GM12865 (cell line): ENCODE measurements at places on chromosomes 7 and 10.

GRCh38 chr10:88297103-88297502 is 286.0 kb downstream of the RNLS start:
- DNase-seq = no peak

GRCh38 chr7:111763221-111763801 is 201.0 kb upstream of the IMMP2L start:
- peak; percentile 27 for DNase-seq

GRCh38 chr10:45000752-45001380 is at the start of gene ZNF22:
Gene ZNF22 (plus strand): TSS chr10:45000923. CDS start chr10:45003369, 2,446 bp downstream.
- peak; percentile 85 for DNase-seq

GRCh38 chr7:1675673-1676549 is 5.8 kb downstream of the ELFN1 start:
- DNase-seq = no peak

DNA sequence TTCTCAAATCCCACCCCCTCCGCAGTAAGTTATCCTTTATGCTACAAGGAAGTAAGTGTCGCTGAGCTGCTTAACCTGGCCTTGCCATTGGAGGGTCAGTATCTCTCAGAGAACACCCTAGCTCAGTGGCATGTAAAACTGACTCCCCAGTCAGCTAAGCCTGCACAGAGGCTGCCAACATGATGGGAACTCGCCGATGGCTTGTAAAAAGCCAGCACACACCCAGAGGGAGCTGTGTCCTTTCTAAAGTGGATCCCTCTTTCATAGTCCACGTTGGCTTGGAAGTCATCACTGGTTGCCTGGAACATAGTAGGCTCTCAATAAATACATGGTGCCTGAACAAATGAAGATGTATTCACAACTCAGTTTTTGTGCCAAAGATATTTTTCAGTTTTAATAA is 249.1 kb upstream of the YAE1 start:
- DNase-seq = no peak

GRCh38 chr10:35268791-35269257 is 67.5 kb upstream of the CCNY start:
- DNase-seq = no peak

- no peak for DNase-seq
Measured at GRCh38 chr10:131427281-131427680, 115.8 kb upstream of the TCERG1L start.

DNA sequence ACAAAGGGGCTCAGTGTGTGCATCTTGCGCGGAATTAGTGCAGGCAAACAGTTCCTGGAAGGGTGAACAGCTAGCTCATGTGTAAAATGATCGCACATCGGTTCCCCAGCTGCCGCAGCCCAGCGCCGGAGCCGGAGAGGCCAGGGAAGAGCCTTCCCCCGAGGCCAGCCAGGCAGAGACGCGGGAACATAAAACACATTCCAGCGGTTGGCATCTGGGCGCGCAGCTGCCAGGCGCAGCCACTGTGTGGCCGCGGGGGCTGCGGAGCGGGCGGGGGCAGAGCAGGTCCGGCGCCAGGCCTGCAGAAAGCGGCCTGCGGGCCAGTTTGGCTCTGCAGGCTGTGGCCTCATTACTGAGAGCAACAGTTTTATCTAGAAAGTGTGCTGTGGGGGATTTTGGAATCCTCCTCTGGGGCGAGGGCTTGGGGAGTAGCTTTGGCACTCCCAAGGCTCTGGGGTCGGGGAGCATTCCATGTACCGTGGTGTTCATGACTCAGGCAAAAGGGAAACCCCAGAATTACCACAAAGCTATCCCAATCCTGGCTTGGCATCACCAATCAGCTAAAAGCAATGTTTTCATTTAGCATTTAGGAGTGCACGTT is 74.3 kb downstream of the SAMD9 start:
- DNase-seq = no peak

DNA sequence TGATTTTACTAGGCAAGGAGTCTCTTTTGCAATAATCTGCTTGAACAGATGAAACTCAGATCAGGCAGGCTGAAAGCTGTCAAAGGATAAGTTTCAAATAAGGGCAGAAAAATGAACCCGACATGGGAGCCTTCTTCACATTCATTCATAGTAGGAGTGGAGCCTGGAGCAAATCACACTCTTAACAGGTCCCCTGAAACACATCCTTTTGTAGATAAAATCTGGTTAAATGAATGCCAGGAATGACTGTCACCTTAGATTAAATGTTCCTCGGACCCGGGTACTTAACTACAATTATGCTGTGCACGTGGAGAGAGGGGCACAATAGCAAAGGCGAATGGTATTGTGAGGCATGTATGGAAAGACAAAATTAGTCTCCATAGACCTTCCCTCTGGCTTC is 344.7 kb upstream of the LRGUK start:
- DNase-seq = no peak

GRCh38 chr7:137169282-137169698 is 174.2 kb downstream of the PTN start:
- DNase-seq = peak; percentile 33

DNA sequence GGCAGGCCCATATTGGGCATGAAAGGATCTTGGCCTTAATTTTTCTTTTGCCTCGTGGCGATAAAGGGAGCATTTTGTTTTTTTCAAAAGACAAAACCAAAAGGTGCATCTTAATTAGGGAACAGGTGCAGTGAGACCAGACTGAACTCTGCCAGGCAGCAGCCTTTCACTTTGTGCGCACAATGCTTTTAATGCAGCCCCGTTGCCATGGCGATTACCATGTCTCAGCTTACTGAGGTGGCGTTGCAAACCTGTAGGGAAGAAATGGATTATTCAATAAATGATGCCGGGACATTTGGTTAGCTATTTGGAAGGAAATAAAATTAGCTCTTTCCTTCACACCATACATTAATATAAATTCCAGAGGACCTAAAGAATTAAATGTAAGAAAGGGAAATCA is 61.9 kb downstream of the MYL10 start:
- no peak for DNase-seq

GRCh38 chr7:26052706-26053105 is 99.3 kb upstream of the NFE2L3 start:
- no peak for DNase-seq

DNA sequence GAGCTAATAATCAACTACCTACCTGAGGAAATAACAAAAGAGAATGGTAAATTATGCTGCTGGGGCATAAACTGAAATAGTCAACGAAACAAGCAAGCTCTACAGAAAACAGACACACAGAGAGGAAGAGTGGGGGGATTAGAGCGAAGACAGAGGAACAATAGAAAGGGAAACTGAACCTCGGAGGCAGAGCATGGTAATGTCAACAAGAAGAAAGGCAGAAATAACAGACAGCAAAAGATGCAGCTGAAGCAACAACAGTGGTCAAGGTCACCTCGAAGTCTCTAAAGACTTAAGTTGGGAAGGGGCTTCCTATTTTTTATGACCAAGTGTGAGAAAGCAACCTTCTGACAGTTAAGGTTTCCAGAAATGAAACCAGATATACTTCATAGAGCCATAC is 177.0 kb downstream of the ZNF438 start:
- no peak for DNase-seq

GRCh38 chr7:3911685-3912084 is 610.6 kb downstream of the SDK1 start:
- DNase-seq = no peak

GRCh38 chr7:74175340-74175739 is 1.2 kb downstream of the EIF4H start:
- DNase-seq = no peak

DNA sequence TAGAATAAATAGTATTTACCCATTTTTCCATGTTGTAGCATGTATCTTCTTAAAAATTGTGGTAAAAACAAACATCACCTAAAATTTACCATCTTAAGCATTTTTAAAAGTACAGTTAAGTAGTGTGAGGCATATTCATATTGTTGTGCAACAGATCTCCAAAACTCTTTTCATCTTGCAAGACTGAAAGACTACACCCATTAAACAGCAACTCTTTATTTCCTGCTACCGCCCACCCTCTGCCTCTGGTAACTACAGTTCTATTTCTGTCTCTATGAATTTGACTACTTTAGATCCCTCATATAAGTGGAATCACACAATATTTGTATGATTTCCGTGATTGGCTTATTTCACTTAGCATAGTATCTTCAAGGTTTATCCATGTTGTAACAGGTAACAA is 40.0 kb upstream of the AGBL3 start:
- DNase-seq = peak; percentile 15

GRCh38 chr10:78973901-78974616 is 94.7 kb upstream of the ZMIZ1 start:
- DNase-seq = peak; percentile 24

GRCh38 chr10:14945108-14945507 is 8.8 kb downstream of the DCLRE1C start:
- DNase-seq = no peak

DNA sequence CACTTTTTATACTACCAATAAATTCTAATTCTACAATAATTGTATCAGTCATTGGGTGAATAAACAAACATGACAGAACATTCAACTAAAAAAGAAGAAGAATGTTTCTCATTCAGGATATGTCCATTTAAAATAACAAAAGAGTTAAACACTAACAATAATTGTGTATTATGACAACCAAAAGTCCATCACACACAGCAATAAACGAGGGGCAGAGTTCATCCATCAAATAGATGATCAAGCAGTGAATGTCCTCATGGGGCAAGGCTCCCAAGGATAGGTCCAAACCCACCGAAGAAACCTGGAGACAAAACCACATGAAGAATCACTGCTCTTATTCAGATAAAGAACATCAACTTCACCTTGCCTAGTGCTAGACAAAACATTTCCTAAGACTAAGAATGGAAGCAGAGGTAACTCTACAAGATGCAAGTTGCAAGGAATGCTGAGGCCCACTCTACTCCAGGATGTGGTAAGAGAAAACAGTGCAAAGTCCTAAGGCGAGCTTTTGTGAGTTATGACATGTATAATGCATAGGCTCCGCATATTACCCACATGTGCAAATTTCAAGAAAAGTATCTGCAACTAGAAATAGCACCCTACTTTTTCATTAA is 115.1 kb downstream of the PARD3 start:
- DNase-seq = no peak

DNA sequence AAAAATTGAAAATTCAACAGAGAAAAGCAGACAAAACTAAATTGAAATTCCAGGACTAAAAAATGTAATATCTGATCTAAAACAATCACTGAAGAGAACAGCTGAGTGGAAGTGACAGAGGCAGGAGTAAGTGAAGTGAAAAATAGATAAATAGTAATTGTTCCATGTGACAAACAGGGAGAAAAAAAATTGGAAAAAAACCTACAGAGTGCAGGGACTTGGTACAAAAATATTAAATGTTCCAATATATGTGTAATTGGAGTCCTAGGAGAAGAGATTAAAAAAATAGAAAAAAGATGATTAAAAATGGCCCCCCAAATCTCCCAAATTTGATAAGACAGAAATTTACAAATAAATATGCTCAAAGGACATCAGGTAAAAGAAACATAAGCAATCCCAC is 63.4 kb upstream of the NAMPT start:
- no peak for DNase-seq

- no peak for DNase-seq
Measured at GRCh38 chr10:76035206-76036110, 604.0 kb downstream of the LRMDA start.

GRCh38 chr7:22179442-22179879 is 177.5 kb downstream of the RAPGEF5 start:
- DNase-seq = no peak

DNA sequence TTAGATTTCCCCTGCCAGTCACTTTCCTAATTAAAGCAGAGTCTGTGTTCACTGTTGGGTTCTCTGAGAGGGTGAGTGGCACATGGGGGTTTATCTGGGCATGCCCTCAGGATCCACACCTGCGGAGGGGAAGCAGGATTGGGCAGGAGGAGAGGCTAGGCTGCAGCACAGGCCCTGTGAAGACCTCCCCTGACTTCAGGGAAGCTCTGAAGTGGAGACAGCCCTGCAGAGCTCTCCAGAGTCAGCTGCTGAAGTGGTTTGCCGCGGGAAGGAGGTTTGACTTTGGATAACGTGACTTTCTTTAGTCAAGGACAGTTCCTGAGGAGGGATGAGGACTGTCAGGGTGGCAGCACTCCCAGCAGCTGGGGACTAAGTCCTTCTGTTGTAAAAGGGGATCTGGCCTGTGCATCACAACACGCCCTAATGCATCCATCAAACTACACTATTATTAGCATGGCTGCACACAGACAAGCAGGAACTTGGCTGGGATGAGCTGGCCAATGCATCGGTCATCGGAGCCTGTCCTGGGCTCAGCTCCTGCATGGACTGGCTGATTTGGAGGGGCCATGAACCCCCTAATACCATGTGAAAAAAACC is 50.9 kb upstream of the LEP start:
- no peak for DNase-seq
